GM23248 (cell line): ENCODE measurements at places on chromosomes 5 and 9.

- DNase-seq = no peak
These were observed 357.6 kb downstream of the ARHGEF28 start for GRCh38 chr5:73983644-73984043.

GRCh38 chr9:91812191-91812590 is 137.8 kb downstream of the ROR2 start:
- DNase-seq = no peak

DNA sequence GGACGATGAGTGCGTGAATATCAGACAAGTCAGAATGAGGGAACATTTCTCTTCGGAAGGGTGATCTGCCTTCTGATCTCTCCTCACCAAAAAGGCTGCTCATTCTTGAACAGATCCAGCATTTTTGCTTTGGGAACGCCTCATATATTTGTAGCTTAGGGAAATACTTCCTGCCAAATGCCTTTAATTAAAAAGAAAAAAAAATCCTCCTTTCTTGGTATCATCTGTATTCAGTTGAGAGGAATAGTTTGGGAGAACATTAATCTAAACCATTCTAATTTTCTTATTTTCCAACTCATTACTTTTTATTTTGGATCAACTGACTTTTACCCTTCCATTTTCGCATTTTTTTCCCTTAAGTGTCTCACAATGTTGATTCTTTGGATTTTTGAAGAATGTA is 163.4 kb downstream of the SNX18 start:
- peak; percentile 10 for DNase-seq

DNA sequence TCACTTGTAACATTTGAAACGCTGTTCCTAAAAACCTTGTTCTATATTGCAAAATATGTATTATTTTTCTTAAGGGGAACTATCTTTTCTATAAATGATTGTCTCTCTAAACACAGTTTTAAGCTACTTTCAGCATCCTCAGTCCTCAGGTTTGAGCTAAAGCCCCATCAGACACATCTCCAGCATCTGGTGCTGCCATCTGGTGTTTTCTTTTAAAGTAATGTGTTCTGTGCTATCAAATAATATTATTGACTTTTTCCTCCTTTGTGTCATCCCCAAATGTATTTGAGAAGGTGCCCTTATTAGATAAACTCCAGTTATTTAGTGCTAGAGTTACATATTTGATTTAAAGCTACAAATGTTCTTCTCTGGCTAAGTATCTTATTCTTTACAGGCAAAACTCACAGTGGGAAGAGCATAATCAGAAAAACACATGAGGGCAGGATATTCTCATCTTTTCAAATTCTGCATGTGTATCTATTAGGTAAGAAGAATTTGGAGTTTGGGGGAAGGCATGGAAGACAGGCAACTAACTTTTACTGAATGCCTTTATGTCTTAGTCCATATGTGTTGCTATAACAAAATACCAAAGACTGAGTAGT is 27.5 kb downstream of the ZNF474 start:
- peak; percentile 82 for DNase-seq

- no peak for DNase-seq
These were observed 90.7 kb downstream of the GADD45G start for GRCh38 chr9:89695441-89695891.

- DNase-seq = no peak
These were observed 19.8 kb upstream of the IFNK start for GRCh38 chr9:27504259-27504658.

DNA sequence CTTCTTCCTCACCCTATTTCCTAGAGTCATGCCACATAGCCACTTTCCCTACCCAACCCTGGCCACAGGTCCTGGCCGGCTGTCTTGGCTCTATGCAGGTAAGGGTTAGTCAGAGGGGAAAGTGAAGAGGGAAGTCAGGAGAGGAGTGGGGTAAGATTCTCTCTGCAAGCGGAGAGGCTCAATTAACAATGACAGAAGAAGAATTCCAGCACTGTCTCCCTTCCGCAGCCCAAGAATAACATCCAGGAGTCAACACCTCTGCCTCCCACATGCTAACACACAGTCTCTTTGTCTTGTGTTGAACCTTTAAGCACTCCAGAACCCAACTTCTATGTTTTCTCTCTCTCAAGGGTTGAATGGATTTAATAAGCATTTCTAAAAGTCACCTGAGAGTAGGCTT is 235.1 kb upstream of the ANKRD55 start:
- no peak for DNase-seq

- peak; percentile 81 for DNase-seq
These were observed 17.4 kb downstream of the MARCHF3 start for GRCh38 chr5:127012916-127013315.

DNA sequence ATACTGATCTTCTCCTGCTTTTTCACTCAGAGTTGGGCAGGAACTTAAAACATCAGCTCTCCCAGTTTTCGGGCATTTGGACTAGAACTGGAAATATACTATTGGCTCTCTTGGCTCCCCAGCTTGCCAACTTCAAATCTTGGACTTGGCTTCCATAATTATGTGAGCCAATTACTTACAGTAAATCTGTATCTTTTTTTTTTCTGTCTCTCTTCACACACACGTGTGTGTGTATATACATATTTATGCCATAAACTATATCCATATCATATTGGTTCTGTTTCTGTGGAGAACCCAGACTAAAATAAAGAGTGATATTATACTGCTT is 379.6 kb upstream of the PRR16 start:
- no peak for DNase-seq

GRCh38 chr5:54073131-54073530 is 237.2 kb downstream of the ARL15 start:
- DNase-seq = no peak

DNA sequence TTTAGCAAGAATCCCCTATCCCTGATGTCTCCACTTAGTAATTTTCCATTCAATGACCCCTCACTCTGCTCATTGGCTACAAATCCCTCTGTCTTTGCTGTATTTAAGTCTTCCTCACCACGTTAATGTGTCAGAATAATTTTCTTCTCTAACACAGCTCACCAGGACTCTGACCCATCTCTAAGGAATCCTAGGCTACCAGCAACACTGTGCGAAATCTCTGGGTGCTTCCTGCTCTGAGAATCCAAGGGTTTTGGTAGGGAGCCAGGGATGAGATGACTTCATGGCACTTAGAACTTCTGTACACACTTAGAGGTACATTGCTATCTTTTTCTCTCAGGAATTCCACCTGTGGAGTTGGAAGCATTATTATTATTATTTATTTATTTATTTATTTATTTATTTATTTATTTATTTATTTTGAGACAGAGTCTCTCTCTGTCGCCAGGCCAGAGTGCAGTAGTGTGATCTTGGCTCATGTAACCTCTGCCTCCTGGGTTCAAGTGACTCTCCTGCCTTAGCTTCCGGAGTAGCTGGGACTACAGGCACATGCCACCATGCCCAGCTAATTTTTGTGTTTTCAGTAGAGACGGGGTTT is 53.5 kb downstream of the FOXI1 start:
- peak; percentile 94 for DNase-seq

DNA sequence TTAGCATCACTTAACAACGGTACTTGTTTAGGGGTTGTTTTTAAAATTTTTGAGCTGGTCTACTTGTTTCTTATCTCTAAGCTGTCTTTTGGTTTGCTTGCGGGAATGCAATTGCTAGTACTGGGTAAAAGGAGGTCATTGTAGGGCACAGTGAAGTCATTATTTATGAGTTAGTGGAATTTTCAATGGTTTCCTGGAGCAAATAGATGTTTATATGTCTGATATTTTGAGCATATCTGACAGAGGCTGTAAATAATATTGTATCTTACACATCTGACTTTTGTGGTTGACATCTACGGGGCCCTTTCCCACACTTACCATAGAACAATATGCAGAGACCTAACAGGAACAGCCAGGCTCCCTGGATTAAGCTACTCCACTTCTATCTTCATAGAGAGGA is 90.4 kb upstream of the IL6ST start:
- DNase-seq = no peak

DNA sequence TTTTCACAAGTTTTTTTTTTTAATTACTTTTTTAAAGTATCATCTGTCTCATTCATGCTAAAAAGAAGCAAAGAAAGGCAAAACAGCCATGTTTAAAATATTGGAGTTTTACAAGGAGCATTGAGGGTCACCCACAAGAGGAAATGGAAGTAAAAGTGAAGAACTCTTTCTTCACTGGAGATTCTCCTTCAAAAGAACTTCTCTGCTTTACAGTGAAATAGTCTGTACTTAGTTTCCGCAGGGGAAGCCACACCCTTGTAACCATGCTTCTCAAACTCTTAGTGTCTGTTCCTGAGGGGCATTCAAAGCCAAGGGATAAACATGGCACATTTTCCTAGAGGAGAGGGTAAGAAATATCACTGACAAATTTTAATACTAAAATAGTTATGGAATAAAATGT is 8.6 kb downstream of the C9orf72 start:
- DNase-seq = no peak

GRCh38 chr9:98807814-98808195 is 335 bp downstream of the GALNT12 start:
- peak; percentile 55 for DNase-seq

DNA sequence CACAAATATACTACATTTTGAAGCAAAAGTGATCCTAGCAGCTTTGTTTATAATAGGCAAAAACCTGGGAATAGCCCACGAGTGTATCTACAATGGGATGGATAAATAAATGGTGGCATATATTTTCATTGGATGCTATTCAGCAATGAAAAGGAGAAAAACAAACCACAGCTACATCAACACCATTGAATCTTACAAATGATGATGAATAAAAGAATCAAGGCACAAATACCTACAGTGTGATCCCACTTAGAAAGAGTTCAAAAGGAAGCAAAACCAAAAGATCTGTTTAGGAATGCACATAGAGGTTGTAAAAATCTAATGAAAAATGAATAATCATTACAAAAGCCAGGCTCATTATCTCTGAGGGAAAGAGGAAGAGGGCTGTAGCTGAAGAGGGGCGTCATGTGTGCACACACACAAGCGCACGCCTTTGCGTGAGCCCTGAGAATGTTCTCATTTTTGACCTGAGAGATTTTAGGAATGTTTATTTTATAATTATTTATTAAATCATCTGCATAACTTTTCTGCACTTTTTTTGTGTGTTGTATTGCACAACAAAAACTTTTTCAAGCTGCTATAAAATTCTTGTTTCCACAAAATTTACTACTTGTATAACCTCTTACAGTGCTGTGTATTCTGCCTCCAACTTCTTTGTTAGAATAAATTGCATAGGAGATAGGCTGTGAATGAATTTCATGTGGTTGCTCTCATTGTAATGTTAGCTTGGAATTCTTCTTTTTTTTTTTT is 5.9 kb upstream of the RHOBTB3 start:
- DNase-seq = peak; percentile 47

DNA sequence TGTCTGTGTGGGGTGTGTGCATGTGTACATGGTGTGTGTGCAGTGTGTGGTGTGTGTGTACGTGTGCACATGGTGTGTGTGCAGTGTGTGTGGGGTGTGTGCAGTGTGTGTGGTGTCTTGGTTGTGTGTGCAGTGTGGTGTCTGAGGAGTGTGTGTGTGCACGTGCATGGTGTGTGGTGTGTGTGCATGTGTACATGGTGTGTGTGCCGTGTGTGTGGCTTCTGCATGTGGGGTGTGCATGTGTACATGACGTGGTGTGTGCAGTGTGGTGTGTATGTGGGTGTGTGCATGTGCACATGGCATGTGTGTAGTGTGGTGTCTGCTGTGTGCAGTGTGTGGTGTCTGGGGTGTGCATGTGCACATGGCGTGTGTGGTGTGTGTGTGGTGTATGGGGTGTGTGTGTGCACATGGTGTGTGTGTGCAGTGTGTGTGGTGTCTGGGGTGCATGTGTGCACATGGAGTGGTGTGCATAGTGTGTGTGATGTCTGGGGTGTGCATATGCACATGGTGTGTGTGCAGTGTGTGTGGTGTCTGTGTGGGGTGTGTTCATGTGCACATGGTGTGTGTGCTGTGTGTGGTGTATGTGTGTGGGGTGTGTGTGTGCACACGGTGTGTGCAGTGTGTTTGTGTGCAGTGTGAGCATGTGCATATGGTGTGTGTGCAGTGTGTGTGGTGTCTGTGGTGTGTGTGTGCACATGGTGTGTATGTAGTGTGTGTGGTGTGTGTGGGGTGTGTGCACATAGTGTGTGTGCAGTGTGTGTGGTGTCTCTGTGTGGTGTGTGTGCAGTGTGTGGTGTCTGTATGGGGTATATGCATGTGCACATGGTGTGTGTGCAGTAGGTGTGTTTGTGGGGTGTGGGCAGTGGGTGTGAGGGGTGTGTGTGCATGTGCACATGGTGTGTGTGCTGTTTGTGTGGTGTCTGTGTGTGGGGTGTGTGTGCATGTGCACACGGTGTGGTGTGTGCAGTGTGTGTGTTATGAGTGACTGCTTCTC is 40.6 kb upstream of the ZNG1F start:
- DNase-seq = peak; percentile 1

DNA sequence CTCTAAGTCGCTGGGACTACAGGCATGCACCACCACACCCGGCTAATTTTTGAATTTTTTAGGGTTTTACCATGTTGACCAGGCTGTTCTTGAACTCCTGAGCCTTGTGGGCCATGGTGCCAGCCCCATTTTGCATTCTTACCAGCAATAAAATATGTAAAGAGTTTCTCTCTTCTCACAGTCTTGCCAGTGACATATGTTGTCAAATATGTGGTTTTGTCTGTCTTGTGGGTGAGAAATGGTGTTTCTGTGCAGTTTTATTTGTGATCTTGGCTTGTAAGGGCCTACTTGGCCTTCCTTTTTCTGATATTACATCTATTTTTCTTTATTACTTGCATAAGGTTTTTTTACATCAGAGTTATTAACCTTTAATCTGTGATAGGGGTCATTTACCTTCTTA is 47.1 kb downstream of the SPIN1 start:
- no peak for DNase-seq

- DNase-seq = no peak
These were observed 21.4 kb downstream of the IPPK start for GRCh38 chr9:92648474-92648971.

GRCh38 chr9:131521822-131522221 is 9.2 kb downstream of the UCK1 start:
- DNase-seq = no peak

GRCh38 chr5:45697201-45697600 is 1.0 kb upstream of the HCN1 start:
- DNase-seq = no peak

- DNase-seq = peak; percentile 74
These were observed 4.0 kb upstream of the TMEM250 start for GRCh38 chr9:136122425-136123383.

DNA sequence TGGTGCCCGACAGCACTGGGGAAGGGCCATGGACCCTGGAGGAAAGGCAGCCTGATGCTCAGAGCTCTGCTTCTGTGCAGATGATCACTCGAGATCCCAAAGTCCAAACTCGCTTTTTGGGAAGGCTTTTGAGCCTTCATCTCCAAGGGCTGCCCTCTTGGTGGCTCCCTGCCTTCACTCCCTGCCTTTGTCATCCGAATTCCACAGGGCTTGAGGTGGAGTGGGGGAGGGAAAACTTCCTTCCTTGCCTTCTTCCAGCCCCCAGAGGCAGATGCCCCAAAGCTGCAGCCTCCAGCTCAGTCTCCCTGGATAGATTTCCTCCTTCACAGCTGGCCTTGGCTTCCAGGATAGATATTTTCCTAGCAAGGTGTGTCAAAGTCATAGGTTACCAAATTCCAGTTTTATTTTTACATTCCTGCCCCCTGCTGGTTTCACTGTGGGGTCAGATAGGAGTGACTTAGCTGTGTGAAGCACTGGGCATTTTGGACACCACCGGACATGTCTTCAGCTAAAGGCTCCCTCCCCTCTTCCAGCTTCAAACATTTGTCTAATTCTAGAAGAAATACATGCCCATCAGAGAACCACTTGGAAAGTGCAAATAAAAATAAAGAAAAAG is 268.2 kb downstream of the HSPA4 start:
- DNase-seq = no peak
